ENCODE measurements at places on chromosomes 4 and X.

- DNase-seq, result no peak
These were observed 132.8 kb upstream of the MAGEB16 start for GRCh38 chrX:35665311-35665710.

DNA sequence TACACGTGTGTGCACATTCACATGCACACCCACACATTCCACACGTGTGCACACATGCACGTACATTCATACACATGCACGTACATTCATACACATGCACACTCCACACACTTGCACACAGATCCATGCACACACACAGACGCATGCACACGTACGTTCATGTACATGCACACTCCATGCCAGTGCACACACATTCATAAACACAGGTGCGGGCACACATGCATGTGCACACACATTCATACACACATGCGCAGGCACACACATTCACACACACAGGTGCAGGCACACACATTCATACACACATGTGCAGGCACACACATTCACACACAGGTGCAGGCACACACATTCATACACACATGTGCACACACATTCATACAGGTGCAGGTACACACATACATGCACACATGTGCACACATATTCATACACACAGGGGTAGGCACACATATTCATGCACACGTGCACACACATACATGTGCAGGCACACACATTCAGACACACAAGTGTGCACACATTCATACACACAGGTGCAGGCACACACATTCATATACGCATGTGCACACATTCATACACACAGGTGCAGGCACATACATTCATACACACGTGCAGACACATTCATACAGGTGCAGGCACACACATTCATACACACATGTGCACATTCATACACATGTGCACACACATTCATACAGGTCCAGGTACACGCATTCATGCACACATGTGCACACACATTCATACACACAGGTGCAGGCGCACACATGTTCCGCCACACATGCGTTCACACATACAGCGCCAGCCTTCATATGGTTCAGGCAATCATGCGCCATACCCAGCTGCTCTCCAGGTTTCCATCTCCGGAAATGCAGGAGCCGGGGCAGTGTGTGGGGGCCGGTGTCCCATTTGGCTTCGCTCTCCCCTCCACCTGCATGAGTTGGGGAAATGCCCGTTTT lies 124.8 kb downstream of the HMX1 start:
- no peak for DNase-seq

DNA sequence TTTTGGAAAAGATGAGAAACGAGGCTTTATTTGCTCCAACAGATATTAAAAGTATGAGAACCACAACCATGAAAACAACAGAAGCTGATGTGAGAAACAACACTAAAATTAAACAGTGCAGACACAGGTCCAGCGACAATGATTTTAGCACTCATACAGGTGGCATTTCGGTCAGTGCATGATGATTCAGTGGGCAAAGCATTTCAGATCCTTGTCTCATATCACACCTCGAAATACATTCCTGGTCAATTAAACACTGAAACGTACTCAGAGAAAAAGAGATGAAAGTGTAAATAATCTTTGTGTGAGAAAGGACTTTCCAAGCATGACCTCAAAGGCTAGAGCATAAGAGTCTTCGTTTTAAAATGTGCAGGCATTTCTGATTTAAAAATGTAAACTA lies 85.2 kb downstream of the ACOX3 start:
- DNase-seq, result no peak

DNA sequence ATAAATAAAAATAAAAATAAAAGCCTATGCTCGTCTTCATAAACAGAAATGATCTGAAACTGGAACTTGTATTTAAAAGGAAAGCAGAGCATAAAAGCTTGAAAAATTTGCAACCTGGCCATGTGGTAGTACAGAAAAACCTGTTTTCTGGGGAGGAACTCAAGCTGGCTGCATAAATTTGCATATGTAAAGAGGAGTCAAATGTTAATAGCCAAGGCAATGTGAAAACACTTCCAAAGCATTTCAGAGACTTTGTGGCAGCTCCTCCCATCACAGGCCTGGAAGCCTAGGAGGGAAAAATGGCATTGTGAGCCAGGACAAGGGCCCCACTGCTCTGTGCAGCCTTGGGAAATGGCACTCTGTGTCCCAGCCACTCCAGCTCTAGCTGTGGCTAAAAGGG lies 727.9 kb upstream of the DIAPH2 start:
- DNase-seq, result no peak

DNA sequence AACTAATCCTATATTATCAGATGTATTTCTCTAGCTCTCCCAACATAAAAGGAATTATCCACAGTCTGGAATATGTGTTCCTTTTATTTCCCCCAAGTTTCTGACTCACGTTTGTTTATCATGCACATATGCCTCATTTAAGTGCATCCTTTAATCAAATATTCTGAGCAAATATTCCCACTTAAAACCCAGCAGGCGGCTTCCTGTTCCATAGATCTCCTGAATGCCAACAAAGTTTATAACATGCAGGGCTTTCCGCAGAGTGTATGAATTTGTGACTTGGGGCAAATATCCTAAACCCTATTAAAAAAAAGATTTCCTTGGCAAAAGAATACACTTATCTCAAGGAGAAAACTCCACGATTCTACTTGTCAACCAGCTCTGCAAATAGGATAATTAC lies 16.9 kb downstream of the GLRA2 start:
- no peak for DNase-seq

- no peak for DNase-seq
These were observed 186.0 kb downstream of the MID1IP1 start for GRCh38 chrX:38987198-38987651.

GRCh38 chr4:52244103-52244775 lies 193.1 kb downstream of the SPATA18 start:
- no peak for DNase-seq

- DNase-seq, result no peak
These were observed 14.0 kb downstream of the PNMA6F start for GRCh38 chrX:153307276-153308178.

GRCh38 chr4:48787056-48787455 lies 7.0 kb upstream of the FRYL start:
- DNase-seq, result peak; percentile 78

DNA sequence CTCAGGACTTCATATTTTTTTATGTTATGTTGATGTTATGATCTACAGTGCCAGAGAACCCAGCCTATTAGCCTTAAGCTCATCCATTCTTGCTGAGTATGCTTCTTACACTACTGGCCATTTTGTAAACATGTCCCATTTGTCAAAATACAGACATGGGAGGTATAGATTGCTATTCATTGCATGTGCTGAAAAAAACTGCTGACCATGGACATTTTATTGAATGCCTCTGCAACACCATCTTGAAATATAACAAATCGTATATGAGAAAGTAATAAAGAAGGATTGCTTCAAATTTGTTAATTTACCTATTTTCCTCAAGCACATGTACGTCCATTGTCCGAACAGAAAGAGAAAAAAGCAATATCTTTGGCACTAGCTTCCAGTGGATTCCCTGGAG lies 91.5 kb upstream of the FAM47A start:
- DNase-seq, result no peak

GRCh38 chr4:132065940-132066495 lies 1083.1 kb upstream of the PCDH10 start:
- DNase-seq, result no peak

- DNase-seq, result no peak
These were observed 21.6 kb upstream of the PDZD4 start for GRCh38 chrX:153851981-153852380.

DNA sequence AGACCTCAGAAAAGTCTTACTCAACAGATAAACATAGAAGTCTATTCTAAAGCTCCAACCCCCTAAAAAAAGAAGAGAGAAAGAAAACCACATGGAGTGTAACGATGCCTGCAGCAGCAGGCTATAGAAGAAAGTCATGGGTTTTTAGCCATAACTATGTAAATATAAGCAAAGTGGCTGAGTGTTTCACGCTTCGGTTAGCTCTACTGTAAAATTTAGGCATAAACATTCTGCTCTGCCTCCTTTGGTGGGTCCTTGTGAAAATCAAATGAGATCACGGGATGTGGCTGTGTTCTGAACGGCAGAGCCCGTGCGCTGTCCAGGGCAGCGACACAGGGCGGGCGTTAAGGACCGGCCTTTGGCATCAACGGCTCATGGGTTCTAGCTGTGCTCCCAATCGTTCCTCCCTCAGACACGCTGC lies 78.4 kb downstream of the IRF2 start:
- DNase-seq, result no peak

- no peak for DNase-seq
These were observed 20.1 kb downstream of the TNIP3 start for GRCh38 chr4:121144021-121144420.

DNA sequence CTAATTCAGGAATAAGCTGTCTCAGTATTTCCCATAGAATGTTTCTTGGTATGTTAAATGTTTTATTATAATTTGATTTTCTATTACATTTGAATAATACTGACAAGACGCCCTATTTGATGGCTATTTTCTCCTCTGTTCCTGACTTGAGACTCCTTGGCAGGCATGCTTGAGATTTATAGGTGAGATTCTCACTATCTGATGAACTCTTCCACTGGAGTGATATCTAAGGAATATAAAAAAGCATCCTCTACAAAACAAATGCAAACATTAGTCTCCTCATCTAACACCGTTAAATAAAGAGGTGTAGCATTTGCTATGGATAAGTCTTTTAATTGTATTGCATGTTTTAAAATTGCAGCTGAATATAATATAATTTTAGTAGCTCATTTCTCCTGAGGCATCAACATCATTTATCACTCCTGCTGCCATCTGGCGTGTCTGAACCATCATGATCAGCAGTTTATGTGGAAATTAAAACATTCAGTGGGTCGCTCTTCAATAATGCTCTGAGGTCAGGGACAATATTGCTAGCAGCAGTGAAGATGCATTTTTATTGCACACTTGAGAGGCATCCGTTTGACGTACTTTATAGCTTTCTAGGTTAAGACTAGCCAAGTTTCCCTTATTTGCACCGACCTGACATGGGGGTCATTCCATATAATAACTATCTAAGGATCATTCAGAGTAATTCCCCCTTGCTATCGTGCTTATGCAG lies 210.4 kb upstream of the GALNTL6 start:
- no peak for DNase-seq

- DNase-seq, result no peak
These were observed 6.4 kb upstream of the IL13RA2 start for GRCh38 chrX:115023811-115024210.

DNA sequence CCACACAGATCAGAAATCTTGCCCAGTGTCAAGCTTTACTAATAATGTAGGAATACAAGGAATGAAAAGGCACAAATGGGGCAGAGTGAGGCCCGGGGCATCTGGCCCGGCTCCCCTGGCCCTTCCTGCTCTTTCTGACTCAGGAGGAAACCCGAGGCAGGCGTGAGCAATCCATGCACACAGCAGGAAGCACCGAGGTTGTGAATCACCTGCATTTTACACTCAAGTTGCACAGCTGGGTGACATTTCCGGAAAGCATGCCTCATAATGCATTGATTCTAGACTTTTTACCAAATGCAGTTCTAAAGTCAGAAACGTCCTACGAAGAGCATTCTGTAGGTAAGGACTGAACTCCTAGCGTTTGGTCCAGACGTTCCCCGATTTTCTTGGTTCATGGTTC lies 38.9 kb downstream of the PRIMPOL start:
- no peak for DNase-seq

- no peak for DNase-seq
These were observed 5.8 kb downstream of the ABLIM2 start for GRCh38 chr4:8152865-8153257.

GRCh38 chr4:143359644-143360193 lies 23.0 kb downstream of the GAB1 start:
- no peak for DNase-seq

DNA sequence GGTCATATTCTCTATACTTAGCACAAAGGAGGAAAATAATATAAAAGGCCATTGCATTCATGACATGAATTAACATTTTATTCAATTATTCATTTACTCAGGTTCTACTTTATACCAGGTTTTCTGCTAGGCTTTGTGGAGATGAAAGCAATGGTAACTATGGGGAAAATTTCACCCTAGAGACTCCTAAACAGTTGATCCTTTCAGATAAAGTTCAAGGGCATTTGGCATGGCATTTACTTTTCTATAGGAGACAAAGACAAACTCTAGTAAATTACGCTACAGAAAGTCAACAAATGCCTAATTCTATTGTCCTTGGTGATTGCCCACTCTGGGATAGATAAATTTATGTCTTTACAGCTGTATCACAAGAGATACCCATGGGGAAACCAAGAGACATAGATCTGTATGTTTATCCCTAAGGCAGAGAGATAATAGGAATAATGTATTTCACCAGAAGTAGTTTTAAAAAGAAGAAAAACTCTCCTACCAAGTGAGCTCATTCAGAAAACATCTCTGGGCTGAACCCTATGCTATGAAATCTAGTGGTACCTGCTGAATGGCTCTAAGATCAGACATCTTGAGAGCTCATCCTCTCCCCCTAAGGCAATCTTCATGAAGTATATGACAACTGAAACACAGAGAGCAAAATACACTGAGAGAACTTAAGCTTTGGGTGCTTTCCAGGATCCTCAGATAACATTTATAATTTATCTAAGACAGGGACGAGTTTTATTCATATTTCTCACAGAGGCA lies 316.7 kb downstream of the ANTXR2 start:
- DNase-seq, result no peak

DNA sequence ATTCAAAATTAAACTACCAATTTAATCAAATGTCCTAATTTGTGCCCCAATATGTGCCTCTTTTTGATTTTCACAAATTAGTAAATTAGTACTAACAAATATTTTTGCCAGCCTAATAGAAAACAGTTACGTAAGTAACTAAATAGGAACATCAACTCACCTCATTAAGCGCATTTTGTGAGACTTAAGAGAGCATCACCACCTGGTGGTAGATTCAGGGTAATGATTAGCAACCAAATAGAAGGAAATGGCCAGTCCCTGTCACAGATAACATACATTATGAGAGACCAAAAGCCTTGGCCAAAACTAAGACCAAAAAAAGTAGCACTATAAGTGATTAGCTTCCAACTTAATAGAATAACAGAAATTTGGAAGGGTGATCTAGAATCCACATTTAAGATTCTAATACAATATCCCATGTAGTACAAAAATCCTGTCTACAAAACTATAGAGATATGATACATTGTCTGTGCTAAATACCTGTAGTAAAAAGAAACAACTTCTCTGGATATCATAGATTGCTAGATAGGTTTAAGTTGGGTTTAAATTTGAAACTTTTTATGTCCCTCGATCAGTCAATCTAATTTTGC lies 46.7 kb downstream of the C4orf46 start:
- DNase-seq, result peak; percentile 24

All from left kidney (tissue), 8 donors.